Hematopoietic multipotent progenitor cell treated with erythropoietin and hydrocortisone succinate and interleukin-3 and kit ligand, for 15 days (in vitro differentiated cells): ENCODE measurements at places on chromosomes 16 and 17.

DNA sequence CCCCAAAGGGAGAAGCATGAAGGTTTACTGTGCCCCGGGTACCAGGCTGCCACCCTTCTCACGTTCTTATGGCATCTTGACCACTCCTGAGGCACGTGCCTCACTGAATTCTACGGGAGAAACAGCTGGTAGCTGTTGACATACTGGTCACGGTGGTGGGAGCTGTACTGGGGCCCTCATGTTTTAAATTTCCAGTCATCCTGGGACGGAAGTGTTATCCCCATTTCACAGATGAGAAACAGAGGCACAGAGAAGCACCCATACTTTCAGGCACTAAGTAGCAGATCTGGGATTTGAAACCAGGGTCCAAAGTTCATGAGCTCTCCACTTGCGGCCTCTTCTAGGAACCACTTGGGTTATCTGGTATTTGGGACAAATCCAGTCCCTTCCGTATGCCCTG is 26.3 kb upstream of the DOC2B start:
- no peak for DNase-seq

GRCh38 chr16:89700649-89701424 is 668 bp downstream of the SPATA2L start:
- DNase-seq = peak; percentile 26

- DNase-seq = no peak
Measured at GRCh38 chr17:46024590-46024989, 25.5 kb downstream of the STH start.

GRCh38 chr17:36856222-36856621 is 81.1 kb upstream of the LHX1 start:
- no peak for DNase-seq

- DNase-seq = no peak
Measured at GRCh38 chr16:24689128-24689527, 40.3 kb upstream of the TNRC6A start.

DNA sequence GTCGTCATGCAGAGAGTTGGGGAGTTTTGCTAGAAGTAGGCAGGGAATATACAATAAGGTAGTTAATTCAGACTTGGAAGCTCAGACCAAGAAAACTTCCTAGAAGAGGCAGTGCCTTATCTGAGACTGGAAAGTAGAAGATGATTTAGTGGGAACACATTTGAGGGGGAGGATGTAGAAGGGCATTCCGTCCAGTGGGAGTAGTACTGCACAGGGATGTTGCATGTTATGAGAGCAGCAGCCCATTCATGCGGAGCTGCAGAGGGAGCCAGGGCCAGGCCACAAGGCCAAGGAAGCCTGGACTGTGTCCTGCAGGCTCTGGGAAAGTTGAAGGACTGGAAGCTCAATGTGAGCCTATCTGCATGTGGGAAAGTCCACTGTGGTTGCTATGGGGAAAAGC is 344.5 kb upstream of the EEF2KMT start:
- DNase-seq = no peak

DNA sequence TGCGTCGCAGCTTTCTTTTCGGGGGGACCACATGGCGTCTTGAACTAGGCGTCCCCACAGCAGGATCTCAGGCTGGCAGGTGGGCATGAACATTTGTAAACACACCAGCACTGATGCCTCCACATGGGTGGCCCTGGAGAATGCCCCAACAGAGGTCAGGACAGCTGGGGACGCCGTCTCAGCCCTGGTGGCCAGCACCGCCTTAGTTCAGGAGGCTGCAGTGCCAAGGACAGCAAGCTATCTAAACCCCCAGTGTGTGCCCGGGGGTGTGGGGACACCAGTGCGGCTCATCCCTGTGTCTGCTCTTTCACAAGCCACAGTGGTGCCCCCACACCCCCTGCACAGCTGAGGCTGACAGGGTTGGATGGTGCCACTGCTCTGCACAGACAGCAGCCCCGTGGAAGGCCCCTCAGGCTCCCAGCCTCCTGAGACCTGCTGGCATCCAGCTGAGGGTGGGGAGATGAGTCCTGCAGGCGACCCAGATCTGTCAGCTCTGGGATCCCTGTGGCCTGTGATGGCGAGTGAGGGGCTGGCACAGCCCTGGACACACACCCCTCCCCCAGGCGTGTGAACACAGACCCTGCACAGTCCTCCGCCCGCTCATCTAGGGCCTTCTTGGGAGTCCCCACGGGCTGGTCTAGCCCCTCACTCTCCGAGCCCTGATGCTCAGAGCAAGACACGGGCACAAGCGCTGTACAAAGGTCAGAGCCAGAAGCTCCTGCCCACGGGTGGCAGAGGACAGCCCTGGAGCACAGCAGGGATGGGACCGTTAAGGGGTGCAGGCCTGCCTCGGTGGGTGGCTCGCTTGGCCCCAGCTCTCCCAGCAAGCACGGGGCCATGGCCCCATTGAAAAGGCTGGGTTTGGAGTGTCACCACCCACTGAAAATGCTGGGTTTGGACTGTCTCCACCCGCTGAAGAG is 10.7 kb downstream of the FSCN2 start:
- no peak for DNase-seq

GRCh38 chr16:11372829-11373306 is 27.6 kb downstream of the RMI2 start:
- DNase-seq = no peak

GRCh38 chr17:56913353-56913866 is 439 bp downstream of the TRIM25 start:
- no peak for DNase-seq

DNA sequence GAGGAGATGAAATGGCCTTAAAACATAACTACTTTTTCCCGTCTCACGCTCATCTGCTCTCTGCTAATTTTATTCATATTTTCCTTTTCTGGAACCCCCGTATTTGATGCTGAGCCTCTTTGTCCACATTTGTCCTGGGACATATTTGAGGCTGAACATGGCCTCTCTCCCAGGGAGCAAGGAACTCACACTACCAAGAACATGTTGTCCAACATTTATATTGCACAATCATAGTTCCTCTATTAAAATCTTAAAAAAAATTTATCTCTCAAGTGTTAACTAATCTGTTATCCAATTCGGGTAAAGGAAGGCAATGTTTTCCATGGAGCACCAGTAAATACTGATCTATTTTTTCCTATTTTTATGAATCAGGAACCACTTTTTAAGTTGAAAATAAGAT is 60.2 kb downstream of the CMC2 start:
- DNase-seq = no peak

- no peak for DNase-seq
Measured at GRCh38 chr17:79029327-79030009, 5.5 kb downstream of the C1QTNF1 start.

DNA sequence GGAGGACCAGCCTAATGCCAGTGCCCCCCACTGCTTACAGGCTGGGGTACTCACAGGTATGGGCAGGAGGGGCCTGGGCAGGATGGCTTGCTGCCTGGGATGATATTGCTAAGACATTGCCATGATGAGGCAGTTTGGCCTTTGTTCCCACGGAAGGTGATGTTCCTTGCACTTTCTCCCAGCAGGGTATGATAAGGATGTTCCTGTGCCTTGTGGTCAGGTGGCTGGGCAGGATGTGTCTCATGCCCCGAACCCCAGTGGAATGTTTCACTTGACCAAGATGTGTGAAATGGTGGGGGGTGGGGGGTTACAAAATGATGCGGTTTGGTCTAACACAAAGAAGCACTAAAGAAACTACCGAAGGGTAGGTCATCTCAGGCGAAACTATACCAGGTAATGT is 337.8 kb upstream of the ZFHX3 start:
- no peak for DNase-seq

DNA sequence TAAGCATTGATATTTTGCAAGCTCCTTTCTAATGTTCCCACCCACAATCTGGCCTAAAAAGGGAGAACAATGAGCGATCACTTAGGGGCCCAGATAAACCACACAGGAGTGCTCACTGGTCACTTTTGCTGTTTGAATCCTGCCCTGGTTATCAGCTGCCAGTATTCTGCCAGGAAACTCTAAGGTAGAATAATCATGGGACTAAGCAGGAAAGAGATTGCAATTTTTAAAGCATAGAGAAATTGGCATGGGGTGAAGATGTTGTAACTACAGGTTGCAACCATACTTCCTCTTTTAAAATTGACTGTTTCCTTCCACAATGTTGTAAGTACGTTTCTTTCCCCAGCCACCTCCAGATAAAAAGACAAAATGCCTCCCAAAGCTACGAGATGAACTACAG is 251.2 kb upstream of the CDH11 start:
- no peak for DNase-seq

DNA sequence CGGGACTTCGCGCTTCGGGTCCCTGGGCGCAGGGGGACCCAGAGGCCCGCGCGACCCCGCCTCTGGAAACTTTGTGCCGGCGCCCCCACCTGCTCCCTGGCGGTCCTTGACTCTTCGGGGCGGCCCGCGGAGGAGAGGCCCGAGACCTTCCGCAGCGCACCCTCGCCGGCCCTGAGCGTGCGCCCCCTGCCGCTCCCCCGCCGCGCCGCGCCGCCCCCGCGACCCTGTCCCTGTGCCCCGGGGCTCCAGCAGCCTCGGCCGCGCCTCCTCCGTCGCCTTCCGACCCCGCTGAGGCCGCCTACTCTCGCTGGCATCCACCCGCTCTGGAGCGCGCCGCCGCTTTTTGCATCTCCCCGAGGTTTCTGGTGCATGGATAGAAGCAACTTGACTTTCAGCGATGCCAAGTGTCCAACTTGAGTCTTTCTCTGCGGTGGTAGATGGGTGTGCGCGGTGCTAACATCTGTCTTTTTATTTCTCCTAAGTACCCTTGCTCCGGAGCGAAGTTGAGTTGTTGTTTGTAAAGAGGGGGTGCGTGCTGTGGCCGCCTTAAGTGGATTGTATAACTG is 414 bp downstream of the DUSP14 start:
- no peak for DNase-seq

- DNase-seq = no peak
Measured at GRCh38 chr17:65753348-65753747, 191.9 kb upstream of the AXIN2 start.

- DNase-seq = no peak
Measured at GRCh38 chr16:63497408-63497807, 1461.2 kb upstream of the CDH8 start.

DNA sequence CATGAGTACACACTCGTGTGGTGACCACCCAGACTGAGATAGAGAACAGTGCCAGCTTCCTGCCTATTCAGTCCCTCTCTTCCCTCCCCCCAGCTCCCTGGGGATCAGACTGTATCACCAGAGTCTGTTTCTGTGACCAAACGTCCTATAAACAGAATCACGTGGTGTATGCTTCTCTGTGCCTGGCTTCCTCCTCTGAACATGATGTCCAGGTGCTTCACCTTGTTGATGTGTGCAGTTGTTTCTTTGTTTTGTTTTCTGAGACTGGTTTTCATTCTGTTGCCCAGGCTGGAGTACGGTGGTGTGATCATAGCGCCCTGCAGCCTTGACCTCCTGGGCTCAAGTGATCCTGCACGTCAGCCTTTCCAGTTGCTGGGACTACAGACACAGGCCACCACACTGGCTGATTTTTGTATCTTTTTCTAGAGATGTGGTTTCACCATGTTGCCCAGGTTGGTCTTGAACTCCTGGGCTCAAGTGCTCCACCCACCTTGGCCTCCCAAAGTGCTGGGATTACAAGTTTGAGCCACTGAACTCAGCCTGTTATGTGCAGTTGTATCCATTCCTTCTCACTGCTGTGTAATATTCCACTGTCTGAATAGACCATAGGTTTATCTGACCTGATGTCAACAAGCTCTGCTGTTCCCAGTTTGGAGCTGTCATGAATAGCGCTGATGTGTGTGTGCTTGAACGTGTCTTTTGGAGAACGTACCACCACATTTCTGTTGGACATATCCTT is 28.9 kb upstream of the PRM1 start:
- no peak for DNase-seq

- DNase-seq = no peak
Measured at GRCh38 chr17:9199571-9200551, 178.6 kb downstream of the NTN1 start.

GRCh38 chr17:33288954-33289353 is 4.1 kb downstream of the ASIC2 start:
- no peak for DNase-seq

DNA sequence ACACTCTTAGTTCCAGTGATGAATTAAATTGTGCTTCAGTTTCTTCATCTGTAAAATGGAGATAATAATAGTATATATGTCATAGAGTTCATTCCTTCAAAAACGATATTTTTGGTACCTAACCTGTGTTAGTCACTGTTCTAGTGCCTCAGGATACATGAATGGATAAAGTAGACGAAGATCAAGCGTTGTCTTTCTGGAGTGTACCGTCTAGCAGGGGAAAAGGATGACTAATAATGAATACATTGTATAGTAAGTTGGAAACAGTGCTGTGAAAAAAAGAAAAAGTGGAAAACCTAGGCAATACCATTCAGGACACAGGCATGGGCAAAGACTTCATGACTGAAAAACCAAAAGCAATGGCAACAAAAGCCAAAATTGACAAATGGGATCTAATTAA is 8.6 kb downstream of the KRT10 start:
- no peak for DNase-seq

- DNase-seq = no peak
Measured at GRCh38 chr16:87832741-87833502, 36.4 kb downstream of the SLC7A5 start.

GRCh38 chr17:50339381-50339780 is 6.5 kb upstream of the XYLT2 start:
- DNase-seq = no peak

DNA sequence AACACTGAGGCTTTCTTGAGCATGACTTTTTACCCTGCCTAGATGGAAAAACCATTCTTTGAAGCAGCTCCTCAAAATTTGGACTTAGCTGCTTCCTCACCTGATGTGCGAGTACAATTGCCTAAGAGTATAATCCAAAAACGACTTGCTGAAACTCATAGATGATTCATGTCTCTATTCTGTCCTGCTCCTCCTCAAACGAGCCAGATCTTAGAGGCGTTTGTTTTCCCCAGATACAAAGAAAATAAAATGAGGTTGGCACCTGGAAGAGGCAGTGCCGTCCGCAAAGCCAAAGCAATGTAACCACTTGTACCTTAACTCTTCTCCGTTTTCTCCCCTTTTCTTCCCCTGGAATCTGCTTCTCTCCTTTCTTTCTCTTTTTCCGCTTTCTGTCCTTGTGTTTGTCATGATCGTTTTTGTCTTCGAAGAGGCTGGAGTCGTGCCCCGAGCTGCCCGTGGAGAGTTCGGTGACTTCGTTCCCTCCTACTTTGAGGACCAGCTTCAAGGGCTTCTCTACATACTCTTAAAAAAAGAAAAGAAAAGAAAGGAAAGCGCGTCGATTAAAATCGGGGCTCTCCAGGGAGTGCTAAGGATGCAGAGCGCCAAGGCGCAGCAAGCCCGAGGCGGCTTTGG is 895 bp downstream of the BRD7 start:
- no peak for DNase-seq

GRCh38 chr16:78597809-78598570 is 498.5 kb downstream of the WWOX start:
- DNase-seq = no peak

- DNase-seq = no peak
Measured at GRCh38 chr17:43020030-43020621, 2.1 kb downstream of the VAT1 start.

GRCh38 chr17:63035271-63035670 is 69.2 kb downstream of the TANC2 start:
- no peak for DNase-seq

DNA sequence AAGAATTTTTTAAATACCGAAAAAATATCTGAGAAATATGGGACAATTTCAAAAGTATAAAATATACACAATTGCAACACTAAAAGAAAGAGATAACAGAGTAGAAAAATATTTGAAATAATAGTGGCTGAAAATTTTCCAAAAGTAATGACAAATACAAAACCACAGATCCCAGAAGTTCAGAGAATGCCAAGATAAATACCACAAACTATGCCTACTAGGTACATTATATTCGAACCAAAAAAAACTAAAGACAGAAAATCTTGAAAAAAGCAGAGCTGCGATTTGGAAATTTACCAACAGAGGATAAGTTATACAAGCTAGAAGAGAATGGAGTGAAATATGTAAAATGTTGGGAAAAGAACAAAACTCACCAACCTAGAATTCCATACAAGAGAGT is 191.3 kb upstream of the ELAC2 start:
- no peak for DNase-seq
